ENCODE measurements at places on chromosomes 12 and 14. TPM values are rescaled to one million over a fixed set of nuclear protein-coding genes. Genes with fewer than 3 reads are reported as not detected.
A peak's percentile ranks its signal among the peaks of the same experiment; 100 is the strongest.

DNA sequence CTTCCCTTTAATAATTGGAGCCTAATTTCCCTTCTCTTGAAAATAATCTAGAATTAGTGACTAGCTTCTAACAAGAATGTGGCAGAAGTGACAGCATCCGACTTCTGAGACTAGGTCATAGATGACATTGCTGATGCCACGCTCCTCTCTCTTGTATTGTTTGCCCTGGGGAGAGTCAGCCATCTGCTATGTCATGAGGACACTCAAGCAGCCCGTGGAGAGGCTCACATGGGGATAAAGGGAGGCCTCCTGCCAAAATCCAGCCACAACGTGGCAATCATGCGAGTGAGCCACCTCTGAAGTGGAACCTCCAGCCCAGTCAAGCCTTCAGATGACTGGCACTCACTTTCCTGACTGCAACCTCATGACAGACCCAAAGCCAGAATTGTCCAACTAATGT is 54.2 kb upstream of the LRRK2 start:
- H3K27ac ChIP-seq, result no peak overlapping the region
- DNase-seq, result no peak
- H3K4me3 ChIP-seq, result no peak overlapping the region
- H3K4me1 ChIP-seq, result no peaks in the 10 kb centered on the region

DNA sequence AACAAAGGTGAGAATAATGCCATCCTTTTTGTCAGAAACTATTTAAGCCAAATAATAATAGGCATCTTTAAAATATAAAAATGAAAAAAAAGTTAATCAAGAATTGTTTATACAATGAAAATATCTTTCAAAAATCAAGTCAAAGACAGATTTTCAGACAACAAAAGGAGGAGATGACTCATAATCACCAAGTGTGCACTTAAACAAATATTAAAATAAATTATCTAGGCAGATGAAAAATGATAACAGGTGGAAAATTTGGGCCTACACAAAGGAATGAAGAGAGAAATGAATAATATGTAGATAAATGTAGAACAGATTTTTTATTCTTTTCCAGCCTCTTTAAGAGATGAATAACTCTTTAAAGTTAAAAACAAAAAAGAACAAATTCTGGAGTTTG is 250.0 kb upstream of the PLEKHG7 start:
- H3K4me3 ChIP-seq, result no peak overlapping the region
- H3K27me3 ChIP-seq, result no peaks in the 10 kb centered on the region
- H3K4me1 ChIP-seq, result no peaks in the 10 kb centered on the region
- H3K36me3 ChIP-seq, result no peaks in the 10 kb centered on the region
- no peak overlapping the region for H3K27ac ChIP-seq
- DNase-seq, result no peak

DNA sequence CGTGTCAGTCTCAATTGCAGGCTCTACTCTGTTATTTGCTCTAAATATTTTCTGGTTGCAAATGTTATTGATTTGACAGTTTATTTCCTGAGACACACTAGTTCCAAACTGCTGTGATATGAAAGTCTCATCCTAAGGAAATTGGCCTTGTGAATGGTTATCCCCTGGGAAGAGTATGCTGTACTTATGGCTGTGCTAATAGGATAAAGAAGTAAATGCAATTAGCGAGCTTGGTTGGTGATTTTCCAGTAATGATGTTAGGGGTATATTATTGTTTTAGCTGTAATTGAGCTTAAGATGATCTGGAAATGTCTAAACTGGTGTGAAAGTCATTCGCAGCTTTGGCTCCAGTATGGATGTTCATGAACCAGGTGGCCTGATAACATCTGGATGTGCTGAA is 197.9 kb downstream of the SUDS3 start:
- H3K4me3 ChIP-seq, result no peak overlapping the region
- no peak overlapping the region for H3K27ac ChIP-seq
- no peaks in the 10 kb centered on the region for H3K27me3 ChIP-seq
- no peaks in the 10 kb centered on the region for H3K36me3 ChIP-seq
- DNase-seq, result no peak

GRCh38 chr14:90675399-90675798 is 140.8 kb downstream of the TTC7B start:
- DNase-seq, result peak; percentile 78
- no peaks in the 10 kb centered on the region for H3K36me3 ChIP-seq
- H3K27ac ChIP-seq, result no peak overlapping the region
- no peaks in the 10 kb centered on the region for H3K27me3 ChIP-seq
- no peak overlapping the region for H3K4me3 ChIP-seq
- H3K4me1 ChIP-seq, result no peaks in the 10 kb centered on the region

DNA sequence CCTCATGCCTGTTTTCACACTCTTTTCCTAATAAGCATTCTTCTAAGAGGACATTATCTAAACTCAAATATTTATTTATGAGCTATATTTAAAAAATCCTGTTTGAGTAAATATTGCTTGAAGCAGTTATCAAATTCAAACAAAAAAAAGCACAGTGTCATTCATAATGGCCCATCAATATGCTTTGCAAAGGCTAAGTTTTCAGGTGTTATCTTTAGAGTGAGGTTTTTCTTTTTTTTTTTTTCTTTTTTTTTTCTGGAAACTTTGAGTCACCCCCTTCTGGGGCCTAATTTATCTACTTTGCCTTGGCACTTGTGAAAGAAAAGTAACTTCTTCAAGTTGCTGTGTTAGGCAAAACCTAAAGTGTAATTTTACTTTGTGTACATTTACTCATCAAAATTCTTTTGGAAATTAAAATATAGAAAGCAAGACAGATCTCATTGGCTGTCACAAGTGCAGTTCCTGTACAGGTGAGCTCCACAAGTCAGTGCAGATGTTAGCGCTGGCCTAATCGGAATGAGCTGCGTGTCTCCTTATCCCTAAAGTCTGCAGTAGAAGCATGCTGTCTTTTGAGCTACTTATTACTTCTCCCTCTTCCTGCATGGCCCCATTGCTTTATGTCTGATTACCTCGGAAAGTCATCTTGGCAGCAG is 53.3 kb downstream of the GLT1D1 start:
- no peak overlapping the region for H3K27ac ChIP-seq
- no peak overlapping the region for H3K4me3 ChIP-seq
- no peaks in the 10 kb centered on the region for H3K4me1 ChIP-seq

DNA sequence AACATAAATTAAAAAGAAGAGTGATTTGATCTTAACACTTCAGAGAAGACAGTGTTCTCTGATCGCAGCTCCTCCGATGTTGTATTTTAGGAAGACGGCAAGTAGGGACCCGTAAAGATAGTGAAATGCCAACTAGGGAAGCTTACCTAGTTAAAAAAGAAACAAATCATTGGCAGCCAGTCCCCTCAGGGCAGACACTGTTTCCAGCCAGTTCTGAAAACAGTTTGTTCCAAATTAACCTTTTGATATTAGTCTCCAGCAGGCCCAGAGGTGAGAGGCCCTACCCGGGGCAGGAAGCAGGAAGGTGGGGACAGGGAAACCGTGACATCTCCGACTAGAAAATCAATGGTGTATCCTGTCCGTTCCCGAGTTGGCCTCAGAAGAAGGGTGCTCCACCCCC is 56.0 kb downstream of the KSR2 start:
- no peak overlapping the region for H3K4me3 ChIP-seq
- H3K4me1 ChIP-seq, result peaks cover 5% of the 10 kb centered on the region
- no peaks in the 10 kb centered on the region for H3K36me3 ChIP-seq
- no peak for DNase-seq

GRCh38 chr12:1117371-1117770 is 126.3 kb downstream of the ERC1 start:
- H3K36me3 ChIP-seq, result no peaks in the 10 kb centered on the region
- H3K27me3 ChIP-seq, result no peaks in the 10 kb centered on the region
- no peak for DNase-seq
- H3K27ac ChIP-seq, result no peak overlapping the region
- no peaks in the 10 kb centered on the region for H3K4me1 ChIP-seq

DNA sequence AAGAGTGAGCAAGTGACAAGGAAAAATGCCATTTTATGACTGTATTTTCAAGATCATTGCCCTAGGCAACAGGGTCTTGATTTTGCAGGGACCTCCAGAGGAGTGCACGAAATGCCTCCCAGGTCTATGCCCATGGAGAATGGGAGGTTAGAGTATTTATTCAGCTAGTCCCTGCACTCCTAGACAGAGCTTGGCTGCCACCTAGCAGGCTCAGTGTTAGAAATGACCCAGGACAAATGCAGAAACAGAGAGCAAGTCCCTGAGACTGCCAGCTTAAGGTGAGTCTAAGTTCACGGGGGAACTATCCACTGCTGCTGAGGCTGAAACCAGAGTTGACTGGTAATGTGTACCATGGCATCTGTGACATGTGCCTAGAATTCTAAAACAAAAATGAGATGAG is 506.4 kb downstream of the MED13L start:
- no peaks in the 10 kb centered on the region for H3K27me3 ChIP-seq
- DNase-seq, result peak; percentile 17
- H3K4me3 ChIP-seq, result no peak overlapping the region
- H3K27ac ChIP-seq, result no peak overlapping the region

DNA sequence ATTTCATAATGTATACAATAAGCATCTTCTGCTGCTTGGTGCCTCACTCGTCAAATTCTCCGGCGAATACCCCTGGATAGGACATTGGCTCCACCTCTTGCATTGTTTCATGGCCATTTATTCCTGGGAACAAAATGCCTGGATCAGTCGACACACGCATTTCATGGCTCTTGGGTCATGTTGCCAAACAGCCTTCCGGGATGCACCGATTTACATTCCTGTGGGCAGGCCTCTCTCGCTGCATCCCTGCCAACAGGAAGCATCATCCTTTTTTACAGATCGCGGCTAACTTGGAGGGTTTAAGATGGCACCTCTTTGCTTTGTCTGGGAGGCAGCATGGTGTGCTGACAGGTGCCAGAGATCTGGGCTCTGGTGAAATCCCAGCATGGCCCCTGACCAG is 32.7 kb upstream of the RIMBP2 start:
- no peaks in the 10 kb centered on the region for H3K27me3 ChIP-seq
- H3K36me3 ChIP-seq, result no peaks in the 10 kb centered on the region

DNA sequence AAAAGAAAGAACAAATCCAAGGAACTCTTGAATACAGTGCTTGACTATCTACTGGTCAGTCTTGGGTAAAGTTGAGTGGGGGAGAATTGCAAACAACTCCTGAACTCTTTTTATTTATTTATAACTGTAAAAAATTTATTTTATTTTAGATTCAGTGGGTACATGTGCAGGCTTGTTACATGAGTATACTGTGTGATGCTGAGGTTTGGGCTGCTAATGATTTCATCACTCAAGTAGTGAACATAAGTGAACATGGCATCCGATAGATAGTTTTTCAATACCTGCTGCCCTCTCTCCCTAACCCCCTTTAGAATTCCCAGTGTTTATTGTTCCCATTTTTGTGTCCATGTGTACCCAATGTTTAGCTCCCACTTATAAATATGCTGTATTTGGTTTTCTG is 3.2 kb upstream of the GSG1 start:
- H3K27me3 ChIP-seq, result no peaks in the 10 kb centered on the region
- no peak for DNase-seq
- peaks cover 11% of the 10 kb centered on the region for H3K4me1 ChIP-seq
- H3K36me3 ChIP-seq, result no peaks in the 10 kb centered on the region
- no peak overlapping the region for H3K4me3 ChIP-seq

The SLC17A8 gene
- total RNA-seq, result 0.37 TPM

The PLD4 gene
- total RNA-seq, result 1.1 TPM

The SPX gene
- total RNA-seq, result 2.1 TPM

The PPP4R4 gene
- 26.7 TPM for total RNA-seq

The RHEBL1 gene
- 1.7 TPM for total RNA-seq

The TEX52 gene
- total RNA-seq, result 0.81 TPM

The LRRK2 gene
- total RNA-seq, result 6.2 TPM

The GYS2 gene
- total RNA-seq, result not detected
